Kasumi-1 (cell line): ENCODE measurements at places on chromosomes 5 and 9.
A peak's percentile ranks its signal among the peaks of the same experiment; 100 is the strongest.

- DNase-seq, result no peak
These were observed 196.3 kb downstream of the ZNF462 start for GRCh38 chr9:107059220-107059619.

DNA sequence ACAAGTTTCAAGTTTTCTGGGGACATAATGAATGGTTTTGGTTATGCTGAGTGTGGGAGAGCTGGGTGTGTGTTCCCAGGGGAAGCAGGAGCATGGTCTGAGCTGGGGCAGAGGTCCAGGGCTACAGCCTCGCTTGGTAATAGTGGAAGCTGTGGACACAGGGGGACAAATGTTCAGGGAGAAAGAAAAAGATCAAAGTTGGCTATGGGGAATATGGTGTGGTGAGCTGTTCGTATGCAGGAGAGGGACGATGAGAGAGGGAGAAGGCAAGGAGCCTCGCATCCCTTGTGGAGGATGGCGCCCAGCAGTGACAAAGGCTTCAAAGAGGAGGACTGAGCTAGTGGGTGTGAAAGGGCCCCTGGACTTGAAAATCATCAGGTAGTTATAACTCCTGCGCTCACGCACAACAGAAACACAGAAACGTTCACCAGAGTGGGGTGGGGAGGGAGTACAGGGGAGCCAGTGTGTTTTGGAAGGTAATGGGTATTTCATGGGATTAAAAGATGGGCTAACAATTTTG is 77.2 kb downstream of the TENT4A start:
- DNase-seq, result no peak

DNA sequence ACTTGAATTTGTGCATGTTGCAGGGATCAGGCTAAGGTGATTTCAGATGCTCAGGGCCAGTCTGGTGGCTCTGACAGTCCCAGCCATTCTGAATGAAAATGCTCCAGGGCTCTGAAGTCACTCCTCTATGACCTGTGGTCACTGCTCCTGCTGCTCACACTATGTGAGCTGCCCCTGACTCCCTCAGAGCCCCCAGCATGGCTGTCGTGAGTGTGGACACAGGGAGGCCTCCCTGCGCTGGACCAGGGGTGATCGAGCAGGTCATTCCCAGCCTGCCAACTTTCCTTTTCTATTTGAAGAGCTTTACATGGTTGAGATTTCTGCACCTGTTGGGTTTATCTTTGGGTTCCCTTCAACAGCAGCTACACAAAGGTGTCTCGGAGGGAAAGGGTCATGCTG is 74.5 kb downstream of the WNK2 start:
- no peak for DNase-seq

DNA sequence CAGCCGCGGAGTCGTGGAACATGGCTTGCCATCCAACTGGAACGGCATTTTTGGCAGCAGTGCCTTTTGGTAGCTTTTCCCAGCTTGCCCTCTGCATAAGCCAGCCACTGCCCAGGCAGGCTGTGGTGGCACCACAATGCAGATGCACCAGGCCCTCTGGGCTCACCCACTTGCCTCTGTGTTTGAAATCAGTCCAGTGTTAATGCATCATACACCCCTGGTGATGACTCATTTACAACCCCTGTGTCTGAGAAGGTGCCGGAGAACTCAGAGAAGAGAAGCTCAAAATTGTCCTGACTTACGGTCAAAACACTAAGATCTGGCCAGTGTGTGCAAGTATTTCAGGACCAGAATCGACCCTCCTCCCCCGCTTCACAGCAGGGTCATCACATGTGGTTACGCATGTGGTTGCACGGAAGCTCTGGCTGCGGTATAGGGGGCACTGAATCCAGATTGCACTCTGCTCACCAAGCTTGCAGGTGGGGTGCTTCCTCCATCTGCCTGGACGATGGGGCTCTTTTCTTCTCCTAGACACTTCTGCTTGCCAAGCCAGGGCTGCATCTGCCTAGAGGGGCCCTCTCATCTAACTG is 66.5 kb upstream of the SMIM15 start:
- DNase-seq, result no peak

DNA sequence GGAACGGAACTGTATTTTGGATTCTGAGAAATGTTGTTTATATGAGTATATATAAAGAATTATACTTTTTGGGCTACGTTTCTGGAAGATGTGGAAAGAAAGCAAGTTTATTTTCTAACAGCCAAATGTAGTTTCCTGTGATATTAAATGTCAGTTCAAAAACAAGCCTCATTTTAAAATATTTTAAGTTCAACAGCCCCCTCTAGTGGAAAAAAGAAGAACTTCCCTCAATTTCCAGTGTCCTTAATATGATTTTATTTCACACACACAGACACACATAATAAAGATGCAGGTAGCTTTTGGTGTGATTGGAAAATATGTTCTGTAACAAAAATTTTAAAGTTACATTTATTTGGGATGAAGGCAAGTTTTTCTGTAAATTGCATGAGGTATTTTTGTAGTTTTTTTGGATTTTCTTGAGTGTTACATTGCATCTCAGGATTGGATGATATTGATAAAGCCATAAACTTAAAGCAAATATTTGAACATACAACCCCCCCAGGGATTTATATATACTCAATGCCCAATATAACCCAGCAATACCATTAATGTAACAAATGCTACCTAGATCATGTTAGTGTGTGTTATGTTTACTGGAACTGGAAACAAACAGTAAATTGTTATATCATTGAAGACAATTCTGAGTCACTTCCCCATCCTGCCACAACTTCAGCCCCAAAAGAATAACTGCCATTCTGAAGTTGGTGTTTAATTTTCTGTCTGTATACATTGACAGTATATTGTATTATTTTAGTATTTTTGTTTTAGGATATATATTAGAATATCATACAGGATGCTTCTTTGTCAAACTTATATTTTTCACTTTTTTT is 54.0 kb downstream of the CCDC171 start:
- DNase-seq, result peak; percentile 27

DNA sequence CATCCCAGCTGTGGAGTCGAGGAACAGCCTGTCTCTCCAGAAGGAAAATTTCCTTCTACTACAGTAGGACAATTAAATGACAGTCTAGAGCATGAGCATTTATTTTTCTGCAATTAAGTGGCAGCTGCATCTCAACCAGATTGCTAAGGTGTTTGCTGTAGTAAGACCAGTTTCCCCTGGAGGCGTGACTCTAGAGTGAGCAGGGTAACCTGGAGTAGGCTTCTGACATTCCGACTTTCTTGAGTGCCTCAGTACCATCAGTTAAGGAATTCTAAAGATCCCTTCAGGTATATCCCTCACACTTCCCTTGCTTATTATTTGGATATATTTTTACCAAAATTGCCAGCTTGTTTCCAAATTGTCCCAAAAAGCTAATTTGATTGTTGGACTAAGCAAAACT is 59.2 kb upstream of the IRX2 start:
- DNase-seq, result no peak

- DNase-seq, result no peak
These were observed 122.2 kb downstream of the SLIT3 start for GRCh38 chr5:169178754-169179153.

GRCh38 chr5:110441035-110441434 is 285.4 kb downstream of the TMEM232 start:
- peak; percentile 41 for DNase-seq

GRCh38 chr5:110288766-110289511 is 437.5 kb downstream of the TMEM232 start:
- no peak for DNase-seq

- peak; percentile 9 for DNase-seq
These were observed 13.0 kb downstream of the RGS7BP start for GRCh38 chr5:64518793-64519192.

- DNase-seq, result no peak
These were observed 2.5 kb downstream of the FIBCD1 start for GRCh38 chr9:130936285-130937117.

DNA sequence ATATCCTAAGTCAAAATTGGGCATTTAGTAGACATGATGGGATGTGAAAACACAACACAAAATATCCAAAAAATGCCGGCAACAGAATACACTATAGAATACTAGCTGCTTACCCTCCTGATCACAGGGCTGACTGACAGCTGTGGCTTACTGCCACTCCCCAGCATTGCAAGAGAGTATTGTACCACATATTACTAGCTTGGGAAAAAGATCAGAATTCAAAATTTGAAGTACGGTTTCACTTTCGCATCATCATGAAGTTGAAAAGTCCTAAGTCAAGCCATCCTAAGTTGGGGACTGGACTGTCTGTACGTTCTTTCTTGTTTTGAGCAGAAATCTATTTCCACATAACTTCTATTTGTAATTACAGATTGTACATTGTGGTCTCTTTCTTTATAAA is 851.4 kb downstream of the MAT2B start:
- no peak for DNase-seq

DNA sequence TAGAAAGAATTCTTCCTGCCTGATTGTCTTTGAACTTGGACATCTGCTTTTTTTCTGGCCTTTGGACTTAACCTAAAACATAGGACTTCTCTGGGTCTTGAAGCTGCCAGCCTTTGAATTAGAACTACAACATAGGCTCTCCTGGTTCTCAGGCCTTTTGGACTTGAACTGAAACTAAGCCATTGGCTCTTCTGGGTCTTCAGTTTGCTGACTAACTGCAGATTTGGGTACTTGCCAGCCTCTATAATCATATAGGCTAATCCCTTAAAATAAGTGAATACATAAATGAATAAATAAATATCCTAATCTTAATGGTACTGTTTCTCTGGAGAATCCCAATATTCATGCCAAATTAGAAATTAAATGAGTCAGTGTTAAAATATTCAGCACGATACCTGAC is 473.4 kb upstream of the PAPPA start:
- no peak for DNase-seq

- DNase-seq, result no peak
These were observed 451.4 kb downstream of the CTNND2 start for GRCh38 chr5:11452852-11453251.
